Aorta (tissue), 5 donors: ENCODE measurements at places on chromosomes 6 and 20. TPM values are rescaled to one million over a fixed set of nuclear protein-coding genes. Genes with fewer than 3 reads are reported as not detected.

Gene HLA-DMB
- total RNA-seq = 20.1 TPM

Gene HCK
- 19.9 TPM for total RNA-seq

Gene C6orf132
- 3.1 TPM for total RNA-seq

Gene OTOR
- not detected for total RNA-seq

Gene TCF15
- total RNA-seq = 1.0 TPM

Gene PACRG
- 0.54 TPM for total RNA-seq

Gene LBP
- total RNA-seq = 2.7 TPM

Gene VSX1
- total RNA-seq = not detected

Gene HTR1E
- not detected for total RNA-seq

Gene WRNIP1
- total RNA-seq = 36.8 TPM

Gene AAR2
- 19.4 TPM for total RNA-seq

Gene TRIM40
- total RNA-seq = not detected

Gene SMIM26
- 51.5 TPM for total RNA-seq

Gene PIGU
- total RNA-seq = 11.0 TPM

Gene ADTRP
- total RNA-seq = 1.2 TPM

Gene SLPI
- total RNA-seq = 41.2 TPM

Gene ZFP57
- 0.49 TPM for total RNA-seq
